Left ventricle myocardium inferior (tissue), 1 donor: ENCODE measurements at places on chromosomes 1 and 21.

DNA sequence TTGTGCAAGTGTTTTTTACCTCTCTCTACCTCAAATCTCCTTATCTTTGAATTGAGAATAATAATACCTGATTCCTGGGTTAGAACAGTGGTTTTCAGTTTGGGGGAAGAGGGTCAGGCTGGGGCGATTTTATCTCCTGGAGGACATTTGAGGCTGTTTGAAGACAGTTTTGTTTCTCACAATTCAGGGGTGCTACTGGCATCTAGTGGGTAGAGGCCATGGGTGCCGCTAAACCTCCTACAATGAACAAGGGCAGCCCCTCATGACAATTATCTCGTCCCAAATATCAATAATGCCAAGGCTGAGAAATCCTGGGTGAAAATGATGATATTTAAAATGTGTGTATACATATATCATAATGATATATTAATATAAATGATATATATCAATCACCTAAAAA is 139.1 kb upstream of the USH2A start:
- DNase-seq: no peak

GRCh38 chr1:24928689-24929397 is 1.2 kb downstream of the RUNX3 start:
- DNase-seq: no peak

- no peak for DNase-seq
Observed at GRCh38 chr1:180392020-180392419, 110.4 kb downstream of the ACBD6 start.

DNA sequence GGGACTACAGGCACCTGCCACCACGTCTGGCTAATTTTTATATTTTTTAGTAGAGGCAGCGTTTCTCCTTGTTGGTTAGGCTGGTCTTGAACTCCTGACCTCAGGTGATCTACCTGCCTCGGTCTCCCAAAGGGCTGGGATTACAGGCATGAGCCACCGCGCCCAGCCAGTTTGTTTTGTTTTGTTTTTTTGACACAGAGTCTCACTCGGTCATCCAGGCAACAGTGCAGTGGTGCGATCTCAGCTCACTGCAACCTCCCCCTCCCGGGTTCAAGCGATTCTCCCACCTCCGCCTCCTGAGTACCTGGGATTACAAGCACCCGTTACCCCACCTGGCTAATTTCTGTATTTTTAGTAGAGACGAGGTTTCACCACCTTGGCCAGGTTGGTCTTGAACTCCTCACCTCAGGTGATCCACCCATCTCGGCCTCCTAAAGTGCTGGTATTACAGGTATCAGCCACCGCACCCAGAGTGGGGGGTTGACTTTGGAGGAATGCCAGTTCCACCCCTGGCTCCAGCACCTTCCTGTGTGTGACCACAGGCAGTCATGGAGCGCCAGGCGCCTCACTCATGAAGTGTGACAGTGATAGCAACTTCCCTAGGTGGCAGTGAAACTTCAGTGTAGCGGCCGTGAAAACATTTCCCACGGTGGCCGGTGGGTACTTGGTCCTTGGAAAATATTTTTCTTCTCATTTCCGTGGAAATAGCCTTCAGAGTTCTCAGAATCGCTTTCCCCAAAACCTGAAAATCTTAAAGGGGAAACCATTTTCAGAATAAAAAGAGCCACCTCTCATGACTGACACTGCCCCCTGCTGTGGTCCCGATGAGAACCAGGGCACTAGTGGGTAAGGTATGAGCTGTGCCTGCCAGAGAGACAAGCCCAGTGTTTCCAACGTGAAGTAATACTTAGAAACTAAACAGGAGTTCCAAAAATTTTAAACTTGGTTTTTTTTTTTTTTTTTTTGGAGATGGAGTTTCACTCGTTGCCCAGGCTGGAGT is 48.6 kb downstream of the WDR4 start:
- no peak for DNase-seq

- DNase-seq: no peak
Observed at GRCh38 chr1:58201492-58202106, 344.9 kb downstream of the OMA1 start.

DNA sequence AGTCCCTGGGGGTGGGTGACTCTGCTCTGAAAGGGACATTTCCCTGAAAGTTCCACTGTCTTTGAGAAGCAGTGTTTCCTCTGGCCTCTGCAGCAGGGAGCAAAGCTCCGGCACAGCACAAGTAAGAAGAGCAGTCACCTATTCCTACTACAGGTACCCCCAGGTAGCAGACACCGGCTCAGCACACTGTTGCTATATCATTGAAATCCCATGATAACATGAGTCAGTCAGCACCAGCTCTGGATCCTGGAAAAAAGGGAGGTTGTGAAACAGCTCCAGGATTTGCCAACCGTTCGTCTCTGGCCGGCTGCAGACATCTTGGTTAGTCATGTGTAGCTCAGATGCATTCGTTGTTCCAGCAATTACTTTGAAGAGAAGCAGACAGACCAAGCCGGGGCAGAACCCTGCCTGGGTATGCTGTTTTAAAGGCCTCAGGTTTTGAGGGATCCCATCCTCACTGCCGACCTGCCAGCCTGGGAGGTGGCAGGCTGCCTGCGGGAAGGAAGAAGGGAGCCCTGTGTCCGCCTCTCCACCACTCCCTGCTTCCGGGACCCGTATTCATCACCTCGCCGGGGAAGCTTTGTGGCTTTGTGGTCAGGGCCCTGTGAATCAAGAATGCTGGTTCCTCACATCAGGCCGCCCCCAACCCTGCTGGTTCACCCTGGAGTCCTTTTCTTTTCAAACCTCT is 139.2 kb downstream of the CLIC6 start:
- DNase-seq: no peak

GRCh38 chr1:44354268-44354839 is 703 bp downstream of the ERI3 start:
- DNase-seq: no peak

DNA sequence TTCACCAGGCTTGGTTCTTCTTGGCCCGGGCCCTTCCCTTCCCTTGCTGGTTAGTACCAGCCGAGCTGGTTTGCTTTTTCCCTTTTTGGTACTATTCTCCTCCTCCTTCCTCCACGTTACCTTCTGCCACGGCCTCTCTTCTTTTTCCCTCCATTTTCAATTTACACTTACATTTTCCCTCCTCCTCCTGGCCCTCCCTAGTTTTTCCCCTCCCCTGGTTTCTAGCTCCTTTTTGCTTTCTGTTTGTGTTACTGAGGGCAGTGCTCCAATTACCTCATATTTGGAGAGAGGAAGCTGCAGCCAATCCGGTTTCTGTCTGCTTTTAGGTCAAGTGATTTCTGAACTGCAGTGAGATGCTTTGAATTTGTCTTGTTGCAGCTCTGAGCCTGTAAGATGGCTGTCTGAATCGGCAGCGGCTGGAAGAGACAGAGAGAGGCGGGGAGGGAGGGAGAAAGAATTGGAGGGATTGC is 63.7 kb downstream of the MACF1 start:
- no peak for DNase-seq

- no peak for DNase-seq
Observed at GRCh38 chr21:46265736-46266525, 19.5 kb downstream of the MCM3AP start.

DNA sequence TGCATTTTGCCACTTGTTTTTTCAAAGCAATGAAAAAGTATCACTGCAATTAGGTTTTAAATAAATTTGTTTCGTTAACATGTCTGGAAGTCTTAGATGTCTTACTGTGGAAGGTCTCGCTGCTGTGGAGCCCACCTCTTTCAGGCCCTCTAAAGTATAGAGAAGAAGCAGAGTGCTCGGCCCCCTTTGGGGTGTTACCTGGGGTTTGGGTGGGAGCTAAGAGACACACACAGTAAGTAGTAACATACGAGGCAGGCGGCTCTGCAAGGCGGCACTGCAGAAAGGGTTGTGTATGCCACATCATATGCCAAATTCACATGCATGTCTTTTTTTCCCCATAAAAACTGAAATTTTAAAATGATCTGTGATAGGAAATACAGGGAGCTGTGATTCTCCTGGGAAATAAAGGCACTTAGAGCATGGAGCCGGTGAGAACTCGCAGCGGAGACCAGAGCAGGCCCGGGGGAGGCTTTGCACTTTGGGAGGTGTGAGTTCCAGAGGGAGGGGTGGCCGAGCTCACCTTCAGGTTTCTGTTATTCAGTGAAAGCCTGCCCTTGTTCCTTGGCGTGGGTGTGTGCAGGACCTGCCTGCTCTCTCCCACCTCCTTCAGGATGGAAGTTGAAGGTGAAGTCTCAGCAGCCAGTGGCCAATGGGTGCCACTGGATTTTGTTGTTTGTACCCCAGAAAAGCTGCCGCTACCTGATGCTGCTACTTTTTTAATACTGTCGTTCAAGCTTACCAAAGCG is 35.7 kb upstream of the PWP2 start:
- no peak for DNase-seq

DNA sequence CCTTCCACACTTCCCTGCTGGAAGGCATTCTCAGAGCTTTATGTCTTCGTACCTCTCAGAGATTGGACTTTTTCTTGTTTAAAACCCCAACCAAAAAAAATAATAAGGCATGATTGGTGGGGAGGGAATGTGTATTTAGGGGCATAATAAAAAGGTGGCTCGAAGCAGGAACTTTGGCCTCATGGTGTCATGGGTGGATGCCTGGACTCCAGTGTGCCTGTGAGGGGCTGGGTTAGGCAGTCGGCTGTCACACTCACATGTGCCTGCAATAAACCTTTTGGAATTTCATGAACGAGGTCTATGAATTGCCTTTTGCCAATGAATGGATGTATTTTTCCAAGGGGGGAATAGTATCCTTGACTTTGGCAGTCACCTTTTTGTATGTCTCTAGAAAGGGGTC is 131.3 kb downstream of the EDEM3 start:
- no peak for DNase-seq

DNA sequence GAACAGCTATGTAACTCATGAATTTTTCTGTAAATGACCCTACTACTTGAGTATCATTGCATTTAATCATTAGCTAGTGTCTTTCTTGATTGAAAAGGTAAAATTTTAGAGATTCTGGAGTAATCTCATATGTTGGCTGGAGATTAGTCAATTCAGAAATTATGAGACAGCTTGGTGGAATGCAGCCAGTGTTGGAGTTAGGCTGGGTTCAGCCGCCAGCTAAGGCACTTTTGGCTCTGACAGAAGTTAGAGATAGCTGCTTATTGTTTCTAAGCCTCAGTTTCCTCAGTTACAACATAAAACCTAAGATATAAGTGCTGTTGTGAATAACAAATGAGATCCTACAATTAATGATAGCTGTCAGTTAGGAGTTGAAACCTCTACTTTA is 49.4 kb downstream of the TBCE start:
- DNase-seq: no peak

DNA sequence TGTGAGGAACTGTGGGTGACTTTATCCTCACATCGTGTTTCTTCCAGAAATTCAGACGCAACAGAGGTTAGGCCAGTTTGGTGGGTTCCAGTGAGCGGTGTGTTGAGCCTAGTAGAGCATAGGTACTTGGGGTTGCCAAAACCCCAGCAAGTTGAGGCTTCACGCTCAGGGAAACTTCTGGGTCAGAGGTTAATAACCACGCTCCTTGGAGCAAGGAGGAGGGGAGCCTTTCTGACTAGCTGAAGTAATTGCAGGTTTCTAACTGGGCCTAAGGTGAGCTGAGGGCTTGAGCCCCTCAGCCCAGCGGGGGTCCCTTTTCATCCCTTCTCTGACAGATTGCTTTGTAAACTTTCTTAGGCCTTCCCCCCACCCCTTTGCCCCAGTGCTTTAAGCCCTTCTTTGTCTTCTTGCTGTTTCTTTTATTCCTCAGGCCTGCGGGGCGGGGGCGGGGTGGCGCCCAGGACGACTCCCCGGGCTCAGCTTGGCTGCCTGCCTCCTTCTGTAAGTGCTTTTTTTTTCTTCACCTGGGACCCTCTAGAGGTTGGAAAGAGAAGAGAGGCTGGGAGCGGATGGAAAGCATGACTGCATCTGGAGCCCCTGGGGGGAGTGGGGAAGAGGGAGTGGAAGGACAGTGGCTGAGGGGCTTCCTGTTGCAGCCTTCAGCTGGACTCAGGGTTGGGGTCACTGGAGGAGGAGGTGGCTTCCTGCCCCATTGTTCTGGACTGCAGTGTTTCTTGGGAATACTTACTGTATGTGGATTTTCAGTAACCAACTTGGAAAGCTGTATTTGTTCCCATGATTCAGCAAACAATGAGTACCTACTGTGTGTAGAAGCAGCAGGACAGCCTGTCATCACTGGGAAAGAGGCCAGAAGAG is 1.3 kb upstream of the ZNF436 start:
- DNase-seq: no peak

GRCh38 chr1:5740450-5740849 is 251.8 kb downstream of the NPHP4 start:
- DNase-seq: no peak

DNA sequence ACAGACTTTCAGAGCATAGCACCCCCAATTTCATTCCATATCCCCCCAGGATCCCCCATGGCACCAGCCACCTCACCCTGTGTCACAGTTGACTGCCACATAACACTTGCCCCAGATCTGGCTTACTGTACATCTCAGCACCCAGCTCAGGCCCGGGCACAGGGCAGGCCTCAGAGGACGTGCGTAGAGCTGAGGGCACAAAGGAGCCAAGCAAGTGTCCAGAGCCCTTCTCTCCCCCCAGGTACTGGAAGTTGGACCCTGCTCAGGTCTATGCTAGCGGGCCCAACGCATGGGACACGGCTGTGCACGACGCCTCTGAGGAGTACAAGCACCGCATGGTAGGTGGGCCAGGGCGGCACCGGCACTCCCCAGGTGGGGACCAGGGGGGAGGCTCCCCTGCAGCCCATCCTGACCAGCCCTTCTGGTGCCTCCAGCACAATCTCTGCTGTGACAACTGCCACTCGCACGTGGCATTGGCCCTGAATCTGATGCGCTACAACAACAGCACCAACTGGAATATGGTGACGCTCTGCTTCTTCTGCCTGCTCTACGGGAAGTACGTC is 8.0 kb upstream of the SYTL1 start:
- DNase-seq: no peak

GRCh38 chr1:34380526-34381124 is 203.9 kb downstream of the C1orf94 start:
- no peak for DNase-seq

- DNase-seq: no peak
Observed at GRCh38 chr1:114703242-114703641, 7.9 kb upstream of the AMPD1 start.

DNA sequence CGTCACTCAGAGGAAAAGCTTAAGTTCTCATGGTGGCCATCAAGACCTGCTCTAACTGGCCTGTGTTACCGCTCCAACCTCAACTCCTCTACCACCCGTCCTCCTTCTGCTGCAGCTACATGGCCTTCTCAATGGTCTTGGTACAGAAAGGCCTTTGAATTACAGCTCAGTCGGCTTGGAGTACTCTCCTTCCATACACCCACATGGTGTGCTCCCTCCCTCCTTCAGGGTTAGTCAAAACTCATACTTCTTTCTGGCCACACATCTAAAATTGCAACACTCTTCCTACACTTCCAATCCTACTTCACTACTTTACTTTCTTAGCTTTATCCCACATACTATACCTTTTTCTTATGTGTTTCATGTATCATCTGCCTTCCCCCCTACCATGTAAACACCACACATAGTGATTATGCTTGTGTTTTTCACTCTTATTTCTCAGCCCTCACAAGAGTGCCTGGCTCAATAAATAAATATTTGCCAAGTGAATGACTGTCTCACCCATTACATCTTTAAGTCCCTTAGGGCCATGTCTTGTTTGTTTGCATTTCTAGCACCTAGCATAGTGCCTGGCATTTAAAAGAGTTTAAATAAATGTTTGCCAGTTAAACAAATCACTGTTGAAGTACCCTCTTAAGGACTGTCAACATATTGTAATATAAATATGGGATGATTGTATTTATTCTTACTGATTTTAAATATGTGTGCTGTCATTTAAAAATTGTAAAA is 37.6 kb upstream of the HMCN1 start:
- no peak for DNase-seq
